AG09319 (cell line): ENCODE measurements at places on chromosomes 7 and 10.

GRCh38 chr7:73521636-73522104 lies 423 bp downstream of the BAZ1B start:
- no peak for DNase-seq

DNA sequence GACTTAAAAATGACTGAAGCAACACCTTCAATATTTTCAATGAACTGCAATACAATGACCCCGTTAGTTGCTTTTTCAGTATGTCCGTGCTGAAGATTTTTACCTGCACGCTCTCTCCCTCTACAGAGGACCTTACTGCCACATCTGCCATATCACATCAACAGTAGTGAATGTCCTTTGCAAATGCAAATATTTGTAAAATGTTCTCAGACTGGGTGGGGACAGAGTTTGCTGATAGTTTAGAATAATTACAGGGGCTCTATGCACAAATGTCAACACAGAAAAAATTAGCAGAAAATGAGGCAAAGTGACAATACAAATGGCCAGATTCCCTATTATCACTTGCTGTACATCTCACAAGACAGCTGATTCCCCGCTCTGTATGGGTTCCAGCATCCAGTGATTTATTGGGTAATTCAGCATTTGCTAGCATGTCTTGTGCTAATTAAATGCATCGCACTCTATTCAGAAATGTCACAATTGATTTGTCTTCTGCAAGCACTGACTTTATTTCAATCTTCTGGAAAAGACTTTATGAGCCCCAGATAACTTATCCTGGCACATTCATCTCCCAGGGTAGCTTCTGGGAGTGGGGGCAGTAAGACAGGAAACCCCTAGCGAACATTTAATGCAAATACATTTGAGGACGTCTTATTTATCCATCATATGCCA lies 69.1 kb upstream of the PTER start:
- DNase-seq = no peak

- no peak for DNase-seq
These were observed 76.8 kb upstream of the NKX6-2 start for GRCh38 chr10:132862485-132863420.

GRCh38 chr7:87129848-87130247 lies 22.4 kb upstream of the DMTF1 start:
- no peak for DNase-seq

- no peak for DNase-seq
These were observed 4.5 kb downstream of the ZNF467 start for GRCh38 chr7:149768931-149769330.

DNA sequence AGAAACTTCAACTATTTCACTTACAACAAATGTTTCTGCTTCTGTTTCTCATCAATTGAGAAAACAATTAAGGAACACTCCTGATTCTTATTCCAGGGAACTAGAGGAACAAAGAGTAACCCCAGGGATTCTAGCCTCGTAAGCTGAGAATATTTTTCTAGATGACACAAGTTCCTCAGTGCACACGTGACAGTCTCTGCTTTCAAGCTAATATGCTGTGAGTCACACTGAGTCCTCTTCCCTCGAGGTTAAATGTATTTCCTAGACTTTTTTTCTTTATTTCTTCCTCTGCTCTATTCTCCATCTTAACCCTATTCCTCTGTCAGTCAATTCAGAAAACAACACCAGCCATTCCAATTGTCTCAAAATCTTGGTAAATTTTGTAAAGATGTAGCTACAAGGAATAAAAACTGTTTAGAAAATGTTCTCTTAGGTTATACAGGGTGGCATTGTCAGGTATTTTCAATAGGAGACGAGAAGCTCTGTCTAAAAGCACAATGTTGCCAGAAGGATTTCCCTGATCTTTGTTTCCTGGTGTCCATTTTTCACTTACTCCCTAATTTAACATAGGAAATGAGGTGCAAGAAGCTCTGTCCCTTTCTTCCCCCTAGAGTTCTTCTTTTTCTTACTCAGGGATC lies 5.8 kb upstream of the C1GALT1 start:
- no peak for DNase-seq

DNA sequence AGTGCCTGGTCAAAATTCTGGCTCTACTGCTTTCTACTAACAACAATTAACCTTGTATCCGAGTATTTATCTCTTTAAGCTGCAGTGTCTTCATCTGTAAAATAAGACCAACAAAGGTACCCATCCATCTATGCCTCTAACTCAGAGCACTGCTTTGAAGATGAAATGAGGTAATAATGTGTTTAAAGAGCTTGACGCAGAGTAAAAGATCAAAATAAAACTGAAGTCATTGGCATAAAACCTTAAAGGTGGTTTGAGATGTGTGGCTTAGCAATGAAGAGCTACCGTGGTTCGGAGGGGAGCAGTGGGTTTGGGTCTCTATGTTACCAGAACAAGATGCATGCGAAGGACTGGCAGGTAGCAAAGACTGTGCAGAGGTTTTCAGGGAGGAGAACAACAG lies 16.1 kb upstream of the PRF1 start:
- DNase-seq = no peak

- no peak for DNase-seq
These were observed 36.5 kb downstream of the DPCD start for GRCh38 chr10:101624526-101625102.

- DNase-seq = no peak
These were observed 289.7 kb upstream of the TMEM229A start for GRCh38 chr7:124322561-124322960.

DNA sequence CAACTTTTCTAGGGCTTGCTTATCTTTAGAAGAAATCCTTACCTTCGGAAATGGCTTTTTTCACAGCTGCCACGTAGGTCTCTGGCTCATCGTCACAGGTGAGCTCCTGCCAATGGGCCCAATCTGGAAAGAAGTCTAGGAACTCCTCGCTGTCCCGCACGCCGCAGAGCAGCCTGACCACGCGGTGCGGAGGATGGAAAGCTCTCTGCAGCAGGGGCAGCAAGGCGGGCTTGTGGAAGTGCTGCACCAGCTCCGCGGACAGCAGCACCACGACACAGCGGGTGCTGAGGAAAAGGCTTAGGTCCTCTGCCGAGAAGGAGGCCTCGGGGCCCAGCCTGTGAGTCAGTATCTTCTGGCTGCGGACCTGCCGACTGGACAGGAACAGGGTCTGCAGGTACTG lies 10.8 kb downstream of the PIK3AP1 start:
- no peak for DNase-seq

DNA sequence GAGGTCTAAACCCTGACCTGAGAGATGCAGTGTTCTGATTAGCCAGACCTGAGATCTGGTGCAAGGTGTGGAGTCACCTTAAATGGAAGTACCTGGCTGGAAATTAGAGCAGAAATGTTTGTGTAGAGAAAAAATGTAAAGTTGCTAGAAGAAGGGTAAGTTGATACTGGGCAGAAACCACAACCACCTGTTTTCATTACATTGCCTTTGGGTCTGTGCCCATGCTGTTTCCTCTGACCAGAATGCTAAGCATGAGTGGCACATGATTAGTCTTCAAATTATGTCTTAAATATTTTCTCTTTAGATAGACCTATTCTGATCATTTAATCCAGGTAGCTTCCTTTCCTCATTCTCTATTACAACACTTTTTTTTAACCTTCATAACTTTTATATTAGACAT lies 69.0 kb downstream of the CASD1 start:
- DNase-seq = no peak

DNA sequence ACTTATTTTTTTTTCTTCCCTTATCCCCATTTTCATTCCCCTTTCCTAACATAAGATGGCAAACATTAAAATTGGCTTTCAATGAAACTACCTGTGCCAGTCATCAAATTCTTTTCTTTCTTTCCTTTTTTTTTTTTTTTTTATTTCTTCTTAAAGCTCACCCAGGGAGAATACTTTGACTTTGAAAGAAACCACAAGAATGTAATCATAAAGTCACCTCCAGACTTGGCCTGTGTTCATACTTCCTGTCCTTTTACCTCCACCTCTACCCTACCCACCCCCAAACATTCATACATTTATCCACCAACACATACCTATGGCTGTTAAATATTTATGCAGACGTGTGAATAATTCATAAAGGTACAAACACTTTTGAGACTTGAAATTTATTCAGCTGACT lies 254.6 kb downstream of the SLC25A13 start:
- DNase-seq = no peak

DNA sequence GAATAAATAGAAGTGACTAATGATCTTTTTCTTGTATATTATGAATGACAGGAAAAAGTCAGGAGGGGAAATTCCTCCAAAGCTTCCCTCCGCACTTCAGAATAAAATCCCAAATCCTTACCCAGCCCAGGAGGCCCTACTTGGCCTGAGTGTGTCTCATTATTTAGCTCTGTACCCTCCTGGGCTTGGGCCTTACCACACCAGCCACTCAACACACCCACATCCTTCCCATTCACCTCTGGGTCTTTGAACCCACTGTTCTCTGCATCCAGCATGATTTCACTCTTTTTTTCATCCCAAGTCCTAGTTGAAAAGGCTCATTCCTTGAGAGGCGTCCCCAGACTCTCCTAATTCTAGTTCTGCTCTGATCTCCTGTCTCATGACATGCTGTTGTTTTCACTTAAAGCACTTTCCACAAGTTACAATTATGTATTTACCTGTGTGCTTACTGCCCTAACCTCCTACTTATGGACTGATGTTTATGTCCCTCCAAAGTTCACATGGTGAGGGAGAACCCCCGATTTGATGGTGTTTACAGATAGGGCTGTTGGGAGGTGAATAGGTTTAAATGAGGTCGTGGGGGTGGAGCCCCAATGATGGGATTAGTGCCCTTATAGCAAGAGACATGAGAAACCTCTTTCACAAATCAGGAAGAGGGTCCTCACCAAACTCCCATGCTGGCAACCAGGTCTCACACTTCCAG lies 6.4 kb downstream of the NOD1 start:
- no peak for DNase-seq

GRCh38 chr7:36192053-36192824 lies 39.2 kb downstream of the EEPD1 start:
- DNase-seq = peak; percentile 79

DNA sequence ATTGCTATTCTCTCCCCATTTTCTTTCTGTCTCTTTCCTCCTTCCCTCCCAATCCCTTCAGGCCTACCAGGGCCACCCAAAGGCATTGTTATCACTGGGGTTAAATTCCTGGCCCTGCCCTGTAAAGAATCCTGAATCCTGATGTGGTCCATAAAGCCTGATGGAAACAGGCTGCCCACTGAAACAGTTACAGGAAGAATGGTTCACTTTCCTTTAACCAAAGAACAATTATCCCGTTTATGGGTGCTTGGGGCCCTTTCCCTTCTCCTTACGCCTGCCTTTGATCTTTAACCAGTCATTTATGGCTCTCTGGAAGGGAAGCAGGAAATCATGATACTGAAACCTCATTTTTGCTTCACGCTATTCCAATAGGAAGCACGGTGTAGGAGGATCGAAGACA lies 273.1 kb upstream of the NEBL start:
- DNase-seq = no peak

GRCh38 chr10:24425151-24425550 lies 216.2 kb downstream of the KIAA1217 start:
- DNase-seq = no peak

DNA sequence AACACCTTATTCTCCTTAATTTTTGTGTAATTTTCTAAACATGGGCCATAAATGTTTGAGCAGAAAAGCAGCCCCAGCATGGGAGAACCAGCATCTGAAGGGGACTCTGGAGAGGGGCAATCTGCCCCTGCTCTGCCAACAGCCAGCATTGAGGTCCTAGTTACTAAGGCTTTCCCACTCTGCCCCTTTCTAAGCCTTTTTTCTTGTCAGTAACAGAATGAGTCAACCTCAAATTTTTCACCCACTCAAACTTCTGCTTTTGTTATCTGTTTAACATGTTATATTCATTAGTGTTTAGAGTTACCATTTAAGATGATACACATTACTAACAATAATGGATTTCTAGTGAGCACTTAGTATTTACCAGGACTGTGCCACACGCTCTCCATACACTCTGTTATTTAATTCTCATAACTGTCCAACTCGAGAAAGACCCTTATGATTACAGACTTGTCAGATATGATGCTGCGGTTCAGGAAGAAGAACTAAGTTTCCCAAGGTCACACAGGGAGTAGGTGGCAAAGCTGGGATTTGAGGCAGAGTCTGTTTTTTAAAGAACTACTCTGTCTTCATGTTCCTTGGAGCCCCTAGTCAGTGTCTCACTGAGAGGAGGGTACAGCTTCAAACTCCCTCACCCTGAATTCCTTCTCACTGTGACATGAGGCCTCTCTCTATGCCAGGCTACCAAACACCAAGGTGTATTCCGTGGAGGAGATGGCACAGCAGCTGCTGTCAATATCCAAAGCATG lies 19.9 kb upstream of the GPAM start:
- DNase-seq = no peak
